ENCODE measurements at places on chromosomes 4 and X. TPM values are rescaled to one million over a fixed set of nuclear protein-coding genes. Genes with fewer than 3 reads are reported as not detected.

Gene AMOT
- 1.5 TPM for total RNA-seq

Gene ETDB
- total RNA-seq: not detected

Gene PPP4R3C
- not detected for total RNA-seq

Gene FRG2
- not detected for total RNA-seq

Gene FAAH2
- total RNA-seq: 0.11 TPM

Gene GCNA
- total RNA-seq: 2.2 TPM

Gene GDPD2
- not detected for total RNA-seq

- H3K36me3 ChIP-seq: no peaks in the 10 kb centered on the region
- no peaks in the 10 kb centered on the region for H3K27me3 ChIP-seq
- no peak overlapping the region for H3K27ac ChIP-seq
- H3K4me1 ChIP-seq: no peaks in the 10 kb centered on the region
These were observed 42.0 kb upstream of the RBMXL3 start for GRCh38 chrX:115147220-115147619.

GRCh38 chr4:771464-771863, 54.5 kb downstream of the CPLX1 start:
- no peaks in the 10 kb centered on the region for H3K27me3 ChIP-seq
- peaks cover 28% of the 10 kb centered on the region for H3K36me3 ChIP-seq
- H3K4me3 ChIP-seq: no peak overlapping the region
- H3K27ac ChIP-seq: no peak overlapping the region
- peaks cover 4% of the 10 kb centered on the region for H3K4me1 ChIP-seq
- DNase-seq: no peak

DNA sequence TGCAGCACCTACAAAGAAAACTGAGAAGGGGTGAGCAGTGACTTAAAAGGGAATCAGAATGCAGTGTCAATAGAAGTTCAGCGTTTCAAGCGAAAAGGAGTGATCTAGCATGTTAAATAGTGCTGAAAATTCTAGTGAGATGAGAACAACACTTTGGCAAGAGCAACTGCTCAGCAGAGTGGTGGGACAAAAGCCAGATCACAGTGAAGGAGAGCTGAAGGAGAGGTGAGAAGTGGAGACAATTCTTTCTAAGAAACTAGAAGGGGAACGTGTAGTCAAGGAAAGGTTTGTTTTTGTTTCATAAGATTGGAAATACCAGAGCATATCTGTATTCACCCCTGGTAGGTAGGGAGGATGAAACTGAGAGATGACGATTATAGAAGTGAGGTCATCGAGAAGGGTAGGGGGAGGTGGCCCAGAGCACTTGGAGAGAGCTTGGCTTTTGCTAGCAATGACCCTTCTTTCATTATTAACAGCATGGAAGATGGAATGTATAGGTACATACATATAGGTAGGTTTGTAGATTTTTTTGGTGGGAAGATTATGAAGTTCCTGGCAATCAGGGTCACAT, 33.7 kb downstream of the SRPX2 start:
- no peak overlapping the region for H3K4me3 ChIP-seq
- H3K27ac ChIP-seq: no peak overlapping the region
- no peaks in the 10 kb centered on the region for H3K36me3 ChIP-seq
- DNase-seq: peak; percentile 55
- H3K4me1 ChIP-seq: peaks cover 27% of the 10 kb centered on the region

- H3K27me3 ChIP-seq: no peaks in the 10 kb centered on the region
- H3K36me3 ChIP-seq: no peaks in the 10 kb centered on the region
- DNase-seq: no peak
- no peak overlapping the region for H3K27ac ChIP-seq
These were observed 40.8 kb downstream of the MGARP start for GRCh38 chr4:139239127-139239772.

DNA sequence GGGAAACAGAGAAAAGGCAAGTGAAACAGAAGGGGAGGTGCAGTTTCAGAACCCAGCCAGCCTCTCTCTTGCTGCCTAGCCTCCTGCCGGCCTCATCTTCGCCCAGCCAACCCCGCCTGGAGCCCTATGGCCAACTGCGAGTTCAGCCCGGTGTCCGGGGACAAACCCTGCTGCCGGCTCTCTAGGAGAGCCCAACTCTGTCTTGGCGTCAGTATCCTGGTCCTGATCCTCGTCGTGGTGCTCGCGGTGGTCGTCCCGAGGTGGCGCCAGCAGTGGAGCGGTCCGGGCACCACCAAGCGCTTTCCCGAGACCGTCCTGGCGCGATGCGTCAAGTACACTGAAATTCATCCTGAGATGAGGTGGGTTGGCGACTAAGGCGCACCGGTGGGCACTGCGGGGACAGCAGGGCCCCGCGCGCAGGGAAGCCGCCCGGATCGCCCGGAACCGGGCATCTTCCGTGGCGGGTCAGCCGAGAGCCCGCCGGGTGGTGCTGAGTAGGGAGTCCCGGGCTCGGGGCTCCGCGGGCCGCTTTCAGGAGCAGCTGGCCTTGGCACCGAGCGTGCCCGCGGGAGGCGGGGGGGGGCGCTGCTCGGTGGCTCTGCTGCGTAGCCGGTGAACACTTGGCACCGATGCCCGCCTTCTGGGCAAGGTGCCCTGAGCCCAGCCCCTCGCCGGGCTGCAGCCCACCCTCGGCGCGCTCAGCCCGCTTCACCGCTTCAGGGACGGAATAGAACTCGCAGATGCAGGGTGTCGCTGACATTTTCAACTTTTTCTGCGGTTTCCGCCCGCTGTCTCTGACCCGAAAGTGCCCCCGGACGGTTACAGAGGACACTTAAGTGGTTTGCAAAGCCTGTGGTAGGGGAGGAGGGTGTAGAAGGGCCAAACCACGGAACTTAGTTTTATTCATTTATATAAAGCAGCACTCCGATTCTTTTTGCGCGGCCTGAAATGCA, at the start of gene CD38:
CD38 (plus strand) TSS at position 40 of the 953 bp plus-strand sequence; CDS start at position 127, 87 bp downstream.
- peak within 1 kb of the TSS; percentile 58 for H3K4me3 ChIP-seq
- H3K27ac ChIP-seq: no peak within 1 kb of the TSS
- no peaks in the 10 kb centered on the region for H3K36me3 ChIP-seq
- peak; percentile 41 for DNase-seq
- peaks cover 39% of the 10 kb centered on the region for H3K27me3 ChIP-seq

DNA sequence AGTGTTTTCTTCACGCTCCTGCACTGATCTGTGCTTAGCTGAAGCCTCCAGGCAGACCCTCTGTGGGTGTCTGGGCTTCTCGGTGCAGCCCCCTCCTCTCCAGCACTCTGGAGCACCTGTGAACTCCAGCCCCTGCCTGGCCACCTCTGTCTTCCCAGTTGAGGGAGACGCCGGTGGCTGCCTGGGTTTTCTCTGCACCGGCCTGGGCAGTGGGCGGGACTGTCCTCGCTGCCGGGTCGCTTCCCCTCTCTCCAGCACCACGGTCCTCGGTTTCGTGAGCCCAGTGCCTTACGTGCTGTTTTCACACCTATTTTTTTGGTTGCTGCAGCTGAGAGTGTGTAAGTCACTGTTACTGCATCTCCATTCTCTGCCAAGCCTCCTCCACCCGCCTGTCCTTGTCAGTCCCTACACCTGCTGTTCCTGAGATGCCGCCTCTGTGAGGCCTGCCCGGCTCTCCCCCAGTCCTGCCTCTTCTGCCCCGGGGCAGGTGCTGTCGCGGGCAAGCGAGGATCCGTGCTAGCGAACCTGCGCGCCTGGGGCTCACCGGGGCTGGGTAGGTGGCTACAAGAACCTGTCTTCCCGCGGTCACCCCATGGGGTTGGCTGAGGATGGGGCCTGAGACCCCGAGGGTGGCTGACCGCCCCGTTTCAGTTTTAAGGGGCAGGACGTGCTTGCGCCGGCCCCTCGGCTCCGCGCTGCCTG, 2.4 kb upstream of the FGFRL1 start:
- H3K27ac ChIP-seq: no peak overlapping the region
- peak; percentile 39 for DNase-seq
- H3K4me3 ChIP-seq: peak overlapping the region; percentile 82
- 0 out of 2 replicates have a peak, but pooled peaks cover 3% of the 10 kb centered on the region for H3K4me1 ChIP-seq
- H3K36me3 ChIP-seq: no peaks in the 10 kb centered on the region

- no peaks in the 10 kb centered on the region for H3K27me3 ChIP-seq
- DNase-seq: no peak
- peaks cover 10% of the 10 kb centered on the region for H3K4me1 ChIP-seq
- no peaks in the 10 kb centered on the region for H3K36me3 ChIP-seq
These were observed 35.1 kb downstream of the KLHL8 start for GRCh38 chr4:87185146-87185870.

GRCh38 chrX:49072712-49073095, 1.1 kb downstream of the PRAF2 start:
- peak; percentile 29 for DNase-seq
- H3K36me3 ChIP-seq: no peaks in the 10 kb centered on the region
- peak overlapping the region; percentile 94 for H3K4me3 ChIP-seq
- H3K4me1 ChIP-seq: no peaks in the 10 kb centered on the region
- H3K27me3 ChIP-seq: no peaks in the 10 kb centered on the region

DNA sequence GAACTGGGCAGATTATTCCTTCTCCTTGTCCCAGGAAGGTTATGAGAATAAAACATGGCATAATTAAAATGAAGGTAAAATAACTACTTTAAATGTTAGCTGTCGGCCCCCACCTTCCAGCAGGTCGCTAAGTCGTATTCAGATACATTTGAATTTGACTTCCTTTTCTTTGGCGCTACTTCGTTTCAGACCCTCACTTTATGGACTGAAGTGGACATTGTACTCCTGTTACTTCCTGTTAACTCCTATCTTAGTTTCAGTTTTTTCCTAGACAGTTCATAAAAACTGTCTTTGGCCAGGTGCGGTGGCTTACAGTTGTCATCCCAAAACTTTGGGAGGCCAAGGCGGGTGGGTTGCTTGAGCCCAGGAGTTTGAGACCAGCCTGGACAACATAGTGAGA, 5.7 kb downstream of the SYAP1 start:
- peaks cover 6% of the 10 kb centered on the region for H3K4me1 ChIP-seq
- no peaks in the 10 kb centered on the region for H3K27me3 ChIP-seq
- DNase-seq: no peak
